ENCODE measurements at places on chromosomes 12 and 14.

DNA sequence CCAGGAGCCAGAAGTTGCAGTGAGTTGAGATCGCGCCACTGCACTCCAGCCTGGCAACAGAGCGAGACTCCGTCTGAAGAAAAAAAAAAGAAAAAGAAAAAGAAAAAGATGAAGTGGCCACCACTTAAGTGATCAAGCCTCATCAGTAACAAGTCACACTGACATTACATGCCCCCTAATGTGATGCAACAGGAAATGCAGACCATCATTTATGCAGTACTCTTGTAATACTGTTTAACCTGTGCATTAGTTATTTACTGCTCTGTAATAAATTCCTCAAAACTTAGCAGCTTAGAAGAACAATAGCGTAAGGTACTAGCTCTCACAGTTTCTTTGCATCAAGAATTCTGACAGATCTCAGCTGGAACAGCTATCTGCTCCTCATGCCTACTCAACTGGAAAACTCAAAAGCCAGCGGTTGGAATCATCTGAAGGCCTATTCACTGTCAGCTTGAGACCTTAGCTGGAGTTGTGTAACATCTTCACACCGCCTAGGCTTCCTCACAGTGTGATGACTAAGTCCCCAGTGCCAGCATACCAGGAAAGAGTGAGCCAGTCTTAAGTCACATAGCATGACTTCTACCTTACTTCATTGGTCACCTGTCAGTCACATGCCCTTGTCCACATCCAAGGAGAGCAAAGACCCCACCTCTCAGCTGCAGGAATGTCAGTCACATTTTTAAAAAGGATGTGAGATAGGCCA lies 31.5 kb downstream of the EPS8 start:
- DNase-seq = no peak

DNA sequence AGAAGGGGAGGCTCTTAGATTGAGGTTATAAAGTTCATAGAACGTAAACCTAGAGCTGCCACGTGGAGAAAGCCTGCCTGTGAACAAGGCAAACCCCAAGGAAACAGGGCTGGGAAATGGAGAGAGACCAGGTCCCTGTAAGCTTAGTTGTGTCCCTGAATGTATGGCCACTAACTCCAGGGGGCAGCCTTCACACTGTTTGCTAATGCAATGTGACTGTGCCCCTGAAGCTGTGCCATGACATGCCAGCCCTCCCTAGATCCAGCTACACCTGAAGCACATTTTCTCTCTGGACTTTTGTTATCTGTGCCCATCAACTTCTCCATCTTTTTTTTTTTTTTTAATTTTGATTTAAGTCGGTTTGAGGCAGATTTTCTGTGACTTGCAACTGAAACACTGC lies 60.6 kb upstream of the TMCC3 start:
- peak; percentile 41 for DNase-seq

DNA sequence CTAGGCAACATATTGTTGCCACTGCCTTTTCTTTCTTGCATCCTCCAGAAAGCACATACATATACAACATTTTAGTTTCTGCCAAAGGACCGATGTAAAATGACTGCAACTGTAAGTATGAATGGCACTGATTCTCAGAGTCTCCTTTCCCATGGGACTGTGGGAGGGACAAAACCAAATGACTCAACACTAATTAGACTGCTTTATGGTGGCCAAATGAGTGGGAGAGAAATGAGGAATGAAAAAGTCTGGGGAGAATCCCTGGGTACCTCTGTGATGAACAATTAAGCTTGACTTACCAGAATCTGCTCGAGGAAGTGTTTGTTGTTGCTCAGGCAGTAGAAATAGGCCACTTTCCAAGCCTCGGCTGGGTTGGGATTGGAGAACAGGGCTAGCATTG lies 10.1 kb downstream of the ZFYVE26 start:
- no peak for DNase-seq

GRCh38 chr12:92403210-92404175 lies 257.8 kb upstream of the BTG1 start:
- peak; percentile 68 for DNase-seq

- no peak for DNase-seq
Observed at GRCh38 chr12:72230589-72230988, 41.6 kb upstream of the TRHDE start.
